ENCODE measurements at places on chromosomes 16 and 17.

- no peaks in the 10 kb centered on the region for H3K27me3 ChIP-seq
- peaks cover 76% of the 10 kb centered on the region for H3K4me1 ChIP-seq
- H3K27ac ChIP-seq = no peak overlapping the region
- no peaks in the 10 kb centered on the region for H3K36me3 ChIP-seq
Measured at GRCh38 chr16:8959921-8960787, 3.6 kb downstream of the USP7 start.

- DNase-seq = no peak
- no peaks in the 10 kb centered on the region for H3K36me3 ChIP-seq
- H3K4me1 ChIP-seq = no peaks in the 10 kb centered on the region
- no peak overlapping the region for H3K27ac ChIP-seq
- no peaks in the 10 kb centered on the region for H3K27me3 ChIP-seq
- no peak overlapping the region for H3K4me3 ChIP-seq
Measured at GRCh38 chr17:34300652-34301370, 15.3 kb downstream of the CCL11 start.

DNA sequence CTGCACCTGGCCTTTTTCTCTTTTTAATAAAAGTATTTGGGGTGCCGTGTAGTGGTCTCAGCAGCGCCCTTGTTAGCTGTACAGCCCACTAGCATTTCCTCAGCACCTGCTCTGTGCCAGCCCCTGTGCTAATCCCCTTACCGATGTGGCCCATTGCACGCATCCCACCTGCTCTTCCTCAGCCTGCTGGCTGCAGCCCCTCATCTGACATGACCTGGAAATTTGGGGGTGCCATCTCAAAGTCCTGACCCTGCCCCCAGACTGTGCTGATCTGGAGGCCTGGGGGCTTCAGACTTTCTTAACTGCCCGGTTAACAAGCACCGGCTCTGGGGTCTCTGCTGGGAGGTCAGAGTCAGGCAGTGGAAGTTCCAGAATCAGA, 10.4 kb downstream of the GPRC5C start:
- H3K4me3 ChIP-seq = peak overlapping the region; percentile 63
- H3K36me3 ChIP-seq = peaks cover 21% of the 10 kb centered on the region
- H3K27ac ChIP-seq = peak overlapping the region; percentile 96
- H3K27me3 ChIP-seq = no peaks in the 10 kb centered on the region
- no peak for DNase-seq

GRCh38 chr17:81843713-81844326, 9.0 kb upstream of the PPP1R27 start:
- no peaks in the 10 kb centered on the region for H3K27me3 ChIP-seq
- no peak overlapping the region for H3K4me3 ChIP-seq
- peaks cover 51% of the 10 kb centered on the region for H3K36me3 ChIP-seq
- no peak for DNase-seq

GRCh38 chr16:1189455-1189854, 35.6 kb downstream of the TPSG1 start:
- no peaks in the 10 kb centered on the region for H3K4me1 ChIP-seq
- no peak overlapping the region for H3K4me3 ChIP-seq
- H3K27me3 ChIP-seq = no peaks in the 10 kb centered on the region
- no peak for DNase-seq
- H3K36me3 ChIP-seq = no peaks in the 10 kb centered on the region
- no peak overlapping the region for H3K27ac ChIP-seq

DNA sequence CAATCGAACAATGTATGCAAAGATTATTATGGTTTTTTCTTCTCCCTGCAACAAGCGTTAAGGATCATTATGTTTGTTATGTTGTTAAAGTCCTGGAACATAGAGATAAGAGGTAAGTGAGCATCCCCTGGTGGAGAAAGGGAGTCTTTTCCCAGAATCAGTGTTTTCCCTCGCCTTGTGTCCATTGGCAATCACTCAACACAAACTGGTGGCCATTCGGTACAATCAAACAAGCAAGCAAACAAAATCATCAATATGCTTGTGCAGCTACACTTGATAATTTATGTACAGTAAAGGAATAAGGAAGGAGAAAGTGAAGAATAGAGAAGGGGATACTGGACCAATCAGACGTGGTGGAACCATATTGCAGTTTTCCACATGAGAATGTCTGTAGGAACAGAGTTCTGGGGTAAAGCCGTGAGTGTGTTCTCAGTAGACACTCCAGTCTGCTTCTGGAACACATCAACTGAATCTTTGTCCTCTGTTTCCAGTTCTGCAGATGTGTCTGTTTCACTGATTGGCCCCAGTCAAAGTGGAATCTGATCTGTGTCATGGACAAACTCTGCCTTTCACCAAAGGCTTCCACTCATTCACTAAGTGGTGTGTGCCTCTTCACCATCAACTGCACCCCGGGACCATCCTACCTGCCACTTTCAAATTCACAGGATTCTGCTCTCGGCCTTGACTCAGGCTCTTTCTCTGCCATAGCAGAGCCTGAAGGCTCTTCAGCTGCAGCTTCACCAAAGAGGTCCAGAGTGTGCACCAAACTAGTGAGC, 169.5 kb downstream of the AHSP start:
- peaks cover 10% of the 10 kb centered on the region for H3K4me1 ChIP-seq
- no peak overlapping the region for H3K27ac ChIP-seq
- H3K4me3 ChIP-seq = no peak overlapping the region
- no peaks in the 10 kb centered on the region for H3K36me3 ChIP-seq
- H3K27me3 ChIP-seq = no peaks in the 10 kb centered on the region
- no peak for DNase-seq

GRCh38 chr17:33169580-33170285, 123.4 kb downstream of the ASIC2 start:
- DNase-seq = no peak
- H3K4me1 ChIP-seq = peaks cover 12% of the 10 kb centered on the region
- peak overlapping the region; percentile 36 for H3K27ac ChIP-seq
- H3K36me3 ChIP-seq = no peaks in the 10 kb centered on the region
- H3K27me3 ChIP-seq = no peaks in the 10 kb centered on the region

GRCh38 chr17:726271-726919, 6.0 kb upstream of the TLCD3A start:
- no peak overlapping the region for H3K27ac ChIP-seq
- H3K4me1 ChIP-seq = no peaks in the 10 kb centered on the region
- no peak overlapping the region for H3K4me3 ChIP-seq
- no peaks in the 10 kb centered on the region for H3K27me3 ChIP-seq

DNA sequence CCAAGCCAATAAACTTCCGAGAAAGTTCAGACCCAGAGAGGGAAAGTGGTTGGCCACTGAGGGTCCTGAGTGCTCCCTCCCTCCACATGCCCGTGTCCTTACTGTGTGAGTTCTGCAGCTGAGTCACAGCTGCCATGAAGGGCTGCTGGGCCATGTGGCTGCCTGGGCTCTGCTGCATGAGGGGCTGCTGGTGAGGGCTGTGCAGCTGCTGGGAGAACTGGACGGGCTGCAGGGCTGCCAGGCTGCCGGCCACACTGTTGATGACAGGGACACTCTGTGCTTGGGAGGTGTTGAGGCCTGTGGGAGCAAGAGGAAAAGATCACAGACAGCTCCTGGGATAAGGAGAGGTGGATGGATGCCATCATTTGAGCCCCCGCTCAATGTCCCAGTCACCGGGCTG, 44.0 kb downstream of the HNF1B start:
- no peak overlapping the region for H3K27ac ChIP-seq
- no peaks in the 10 kb centered on the region for H3K27me3 ChIP-seq
- H3K4me1 ChIP-seq = no peaks in the 10 kb centered on the region
- H3K4me3 ChIP-seq = no peak overlapping the region
- no peaks in the 10 kb centered on the region for H3K36me3 ChIP-seq

- H3K27me3 ChIP-seq = no peaks in the 10 kb centered on the region
- H3K4me1 ChIP-seq = peaks cover 28% of the 10 kb centered on the region
- peak overlapping the region; percentile 93 for H3K4me3 ChIP-seq
- H3K36me3 ChIP-seq = no peaks in the 10 kb centered on the region
Measured at GRCh38 chr17:18858567-18859245, 775 bp downstream of the PRPSAP2 start.
